ENCODE measurements at places on chromosomes 12 and 14.
A peak's percentile ranks its signal among the peaks of the same experiment; 100 is the strongest.

- DNase-seq, result no peak
Observed at GRCh38 chr14:36085861-36086260, 90.7 kb downstream of the PTCSC3 start.

DNA sequence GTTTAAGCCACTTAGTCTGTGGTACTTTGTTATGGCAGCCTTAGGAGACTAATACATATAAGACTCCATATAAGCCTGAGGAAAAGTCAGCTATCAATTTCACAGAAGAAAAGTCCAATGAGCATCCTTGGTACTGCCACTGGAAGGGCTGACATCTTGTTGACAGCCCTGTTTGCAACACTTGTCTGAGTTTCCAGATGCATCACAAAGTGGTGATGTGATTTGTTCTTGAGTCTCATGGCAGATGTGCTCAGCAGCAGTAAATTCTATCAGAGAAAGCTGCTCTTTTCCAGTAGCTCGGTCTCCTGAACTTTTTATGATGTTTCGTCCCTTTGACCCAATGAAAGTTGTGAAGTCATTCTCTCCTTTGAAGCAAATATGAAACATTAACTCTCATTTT, 54.3 kb downstream of the STON2 start:
- DNase-seq, result no peak

- DNase-seq, result no peak
Observed at GRCh38 chr14:106845286-106846087, 1319.1 kb downstream of the TMEM121 start.

- peak; percentile 31 for DNase-seq
Observed at GRCh38 chr12:13101821-13102375, 1.6 kb downstream of the GSG1 start.

DNA sequence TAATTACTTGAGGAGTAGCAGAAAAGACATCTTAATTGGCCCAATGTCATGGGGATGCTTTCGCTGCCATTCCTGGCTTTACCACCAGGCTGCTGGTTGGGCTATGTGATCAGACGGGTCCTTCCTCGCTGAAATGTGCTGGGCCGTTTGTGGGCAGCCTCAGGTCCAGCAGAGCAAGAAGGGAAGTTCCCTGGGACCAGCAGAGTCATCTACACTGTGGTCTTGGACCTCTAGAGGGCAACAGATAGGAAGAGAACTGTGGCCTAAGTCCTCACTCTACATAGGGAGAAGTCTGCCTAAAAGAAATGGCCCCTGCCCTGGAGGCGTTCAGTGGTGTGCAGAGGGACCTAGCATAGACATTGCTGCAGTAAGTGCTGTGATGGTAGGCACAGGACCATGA, 10.9 kb downstream of the EVL start:
- no peak for DNase-seq

GRCh38 chr12:85920324-85920947, 46.3 kb downstream of the NTS start:
- DNase-seq, result no peak

DNA sequence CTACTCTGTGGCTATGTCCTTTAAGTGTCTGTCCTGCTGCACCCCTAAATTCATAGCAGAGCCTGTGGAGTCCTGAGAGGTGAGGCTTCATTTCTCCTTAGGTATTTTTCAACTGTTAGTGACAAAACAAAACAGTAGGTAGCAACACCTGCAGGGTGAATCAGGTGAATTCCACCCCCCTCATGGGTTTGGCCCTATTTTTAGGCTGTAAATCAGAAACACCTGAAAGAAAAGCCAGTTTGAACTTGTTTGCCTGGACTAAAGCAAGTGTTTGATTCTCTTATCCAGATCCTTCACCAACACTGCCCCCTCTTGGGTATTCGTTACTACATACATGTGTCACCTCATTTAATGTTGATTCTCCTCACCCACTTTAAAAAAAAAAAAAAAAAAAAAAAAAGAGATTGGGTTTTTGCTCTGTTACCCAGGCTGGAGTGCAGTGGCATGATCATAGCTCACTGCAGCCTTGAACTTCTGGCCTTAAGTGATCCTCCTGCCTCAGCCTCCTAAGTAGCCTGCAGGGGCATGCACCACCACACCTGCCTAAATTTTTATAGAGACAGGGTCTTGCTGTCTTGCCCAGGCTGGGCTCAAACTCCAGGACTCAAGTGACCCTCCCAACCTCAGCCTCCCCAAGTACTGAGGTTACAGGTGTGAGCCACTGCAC, 10.3 kb downstream of the TBPL2 start:
- no peak for DNase-seq

- peak; percentile 59 for DNase-seq
Observed at GRCh38 chr14:103385929-103386712, 906 bp downstream of the MARK3 start.

- DNase-seq, result no peak
Observed at GRCh38 chr12:113407931-113408600, 4.4 kb upstream of the SDS start.

GRCh38 chr12:11922361-11922760, 148.4 kb upstream of the BCL2L14 start:
- DNase-seq, result no peak

- DNase-seq, result peak; percentile 88
Observed at GRCh38 chr14:105480807-105481801, 5.6 kb upstream of the CRIP1 start.

GRCh38 chr12:40001406-40001805, 104.5 kb downstream of the SLC2A13 start:
- no peak for DNase-seq

- no peak for DNase-seq
Observed at GRCh38 chr12:25699454-25699853, 146.4 kb upstream of the LMNTD1 start.

DNA sequence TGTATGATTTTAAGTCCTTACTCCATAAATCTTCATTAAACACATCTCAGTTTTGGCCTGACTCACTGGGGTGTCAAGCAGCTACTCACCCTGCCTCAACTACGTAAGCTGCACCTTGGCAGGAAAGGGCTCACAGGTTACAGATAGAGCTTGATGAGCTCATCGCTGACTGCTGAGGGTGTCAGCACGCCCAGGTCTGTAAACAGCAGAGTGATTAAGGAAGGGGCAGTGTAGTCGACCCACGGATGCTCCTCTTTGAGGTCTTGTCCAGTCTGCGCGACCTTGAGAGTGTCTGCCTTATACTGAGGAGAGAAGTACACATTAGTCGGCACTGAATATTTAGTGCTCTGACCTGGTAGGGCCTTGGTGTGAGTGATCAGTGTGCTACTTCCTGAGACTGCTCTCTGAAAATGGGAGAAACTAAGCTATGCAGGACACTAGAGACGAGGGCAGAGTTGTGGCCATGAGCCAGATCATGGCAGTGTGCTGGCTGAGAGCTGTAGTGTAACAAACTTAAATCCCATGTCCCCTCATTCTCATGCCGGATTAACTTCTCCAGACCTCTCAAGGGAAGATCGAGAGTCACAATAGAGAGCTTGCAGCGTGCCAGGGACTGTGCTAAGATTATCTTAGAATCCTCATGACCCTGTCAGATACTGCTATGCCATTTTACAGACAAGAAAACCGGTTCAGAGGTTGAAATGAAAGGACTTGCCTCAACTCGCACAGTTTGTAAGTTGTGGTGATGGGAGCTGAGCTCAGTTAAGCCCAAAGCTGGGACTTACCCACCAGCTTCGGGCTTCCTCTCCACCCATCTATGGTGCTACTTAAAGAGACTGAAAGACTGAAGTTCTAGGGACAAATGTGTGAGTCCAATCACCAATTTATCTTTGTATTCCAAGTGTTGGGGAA, 11.6 kb downstream of the EIF2B1 start:
- no peak for DNase-seq

DNA sequence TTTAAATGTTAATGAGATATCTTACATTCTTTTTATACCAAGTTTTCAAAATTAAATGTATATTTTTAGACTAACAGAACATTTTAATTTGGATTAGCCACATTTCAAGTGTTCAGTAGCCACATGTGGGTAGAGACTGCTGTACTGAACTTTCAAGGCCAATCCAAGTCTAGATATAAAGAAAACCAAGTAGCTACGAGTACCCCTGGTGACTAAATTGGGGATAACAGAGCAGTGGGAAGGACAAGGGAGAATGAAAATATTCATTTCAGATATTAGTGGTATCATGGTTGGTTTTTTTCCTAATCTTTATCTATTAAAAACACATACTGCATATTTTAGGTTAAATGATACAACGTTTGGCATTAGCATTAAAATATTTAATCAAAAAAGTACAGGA, 69.4 kb upstream of the RHOJ start:
- no peak for DNase-seq

- no peak for DNase-seq
Observed at GRCh38 chr12:93778306-93778705, 101.1 kb downstream of the CRADD start.

DNA sequence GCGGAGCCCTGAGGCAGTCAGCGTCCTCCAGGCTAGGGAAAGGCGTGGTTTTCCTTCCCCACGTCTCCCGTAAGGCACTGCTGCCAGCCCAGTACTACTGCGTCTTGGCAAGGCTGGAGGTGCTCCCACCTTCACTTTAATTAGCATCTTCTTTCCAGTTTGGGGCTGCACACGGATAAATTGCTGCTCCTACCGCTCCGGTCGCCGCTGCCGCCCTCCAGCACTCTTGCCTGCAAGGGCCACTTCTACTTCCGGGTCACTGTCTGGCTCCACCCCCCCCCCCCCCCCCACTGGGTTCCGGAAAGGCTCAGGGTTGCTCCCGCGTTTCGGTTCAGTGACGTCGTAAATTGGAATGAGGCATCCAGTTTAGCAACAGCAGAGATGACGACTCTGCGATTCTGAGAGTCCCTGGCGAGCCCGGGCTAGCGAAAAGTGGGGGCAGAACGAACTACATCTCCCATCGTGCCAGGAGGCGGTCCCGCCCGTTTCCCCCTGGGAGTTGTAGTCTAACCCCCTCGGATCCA, at the start of gene NEDD8:
Gene NEDD8, minus strand, starts transcription at position 247 of the 524 bp plus-strand sequence. Its CDS starts 100 bp downstream, at position 147.
- DNase-seq, result peak; percentile 99

GRCh38 chr12:112153181-112153892, 28.0 kb downstream of the TRAFD1 start:
- DNase-seq, result no peak

DNA sequence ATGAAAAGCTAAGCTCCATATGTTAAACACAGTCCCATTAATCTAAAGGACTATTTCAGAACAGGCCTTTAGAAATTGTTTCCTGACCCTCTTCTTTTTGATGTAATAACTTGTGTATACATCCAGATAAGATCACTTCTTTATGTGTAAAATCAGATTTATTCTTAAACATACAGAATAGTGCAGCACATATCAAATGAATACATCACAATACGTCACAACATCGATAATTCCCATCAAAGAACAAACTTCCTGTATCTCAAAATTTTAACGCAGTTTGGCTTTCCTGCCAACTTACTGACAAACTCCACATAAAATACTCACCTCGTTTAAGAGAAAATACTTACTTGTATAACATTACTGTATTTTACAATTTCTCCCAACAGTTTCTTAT, 108.7 kb downstream of the ITPR2 start:
- DNase-seq, result no peak

GRCh38 chr14:20682435-20683124, 1.8 kb upstream of the RNASE4 start:
- peak; percentile 89 for DNase-seq

- DNase-seq, result no peak
Observed at GRCh38 chr12:71135812-71136176, 22.0 kb downstream of the TSPAN8 start.

GRCh38 chr12:113609692-113610469, 138.2 kb upstream of the LHX5 start:
- DNase-seq, result no peak

DNA sequence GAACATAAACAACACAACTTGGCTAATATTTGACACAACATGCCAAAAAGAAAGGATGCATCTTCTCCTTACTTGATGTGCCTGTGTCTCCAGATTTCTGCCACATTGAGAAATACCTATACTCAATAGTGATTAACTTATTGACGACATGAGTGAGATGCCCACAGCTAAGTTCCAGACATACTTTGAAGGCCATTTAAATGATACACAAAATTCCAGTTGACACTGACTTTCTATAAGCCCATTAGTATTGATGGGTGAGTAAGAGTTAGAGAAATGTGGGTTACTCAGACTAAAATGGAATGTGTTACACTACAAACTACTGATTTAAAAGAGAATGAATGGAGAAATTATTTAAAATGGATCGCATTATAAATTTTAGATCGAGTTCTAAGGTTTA, 838.2 kb upstream of the MGAT4C start:
- DNase-seq, result no peak

DNA sequence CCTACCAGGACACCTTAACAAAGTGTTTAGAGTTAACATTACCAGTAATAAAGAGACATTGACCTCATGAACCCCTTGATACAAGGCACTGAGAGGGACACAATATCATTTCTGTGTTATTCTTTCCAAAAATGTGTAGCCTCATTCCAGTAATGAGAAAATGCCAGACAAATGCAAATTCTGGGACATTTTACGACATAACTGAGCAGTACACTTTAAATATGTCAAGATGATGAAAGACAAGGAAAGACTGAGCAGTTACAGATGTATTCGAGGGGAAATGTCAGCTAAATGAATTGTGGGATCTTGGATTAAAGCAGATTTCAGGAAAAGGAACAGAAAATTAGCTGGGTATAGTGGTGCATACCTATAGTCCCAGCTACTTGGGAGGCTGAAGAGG, 255.6 kb downstream of the ERC1 start:
- no peak for DNase-seq

GRCh38 chr14:75989134-75989533, 3.6 kb downstream of the IFT43 start:
- no peak for DNase-seq

GRCh38 chr12:72295744-72296143, 23.6 kb downstream of the TRHDE start:
- no peak for DNase-seq

DNA sequence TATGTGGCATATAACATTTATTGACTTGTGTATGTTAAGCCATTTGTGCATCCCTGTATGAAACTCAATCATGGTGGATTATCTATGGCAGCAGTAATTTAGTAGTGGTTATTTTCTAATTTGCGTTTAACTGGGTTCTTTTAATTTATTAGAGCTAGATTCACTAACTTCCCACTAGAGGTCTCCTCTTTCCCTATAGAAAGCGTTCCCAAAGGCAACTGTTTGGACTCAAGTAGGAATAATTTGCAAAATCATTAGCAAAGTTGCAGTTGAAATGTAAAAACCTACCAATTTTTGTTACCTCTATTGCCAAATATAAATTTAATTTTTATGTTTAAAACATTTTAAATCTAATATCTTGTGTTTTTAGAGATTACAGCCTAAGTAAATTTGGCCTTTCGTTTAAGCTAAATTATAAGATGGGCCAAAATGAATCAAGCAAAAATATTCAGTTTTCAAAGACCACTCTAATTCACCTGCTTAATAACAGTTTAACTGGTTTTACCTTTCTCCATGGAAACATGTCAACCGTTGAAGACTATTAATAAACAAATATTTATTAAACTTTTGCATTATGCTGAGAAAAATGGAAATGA, 6.0 kb downstream of the DMAC2L start:
- DNase-seq, result no peak
